ENCODE measurements at places on chromosomes 6 and 20. TPM values are rescaled to one million over a fixed set of nuclear protein-coding genes. Genes with fewer than 3 reads are reported as not detected.
A peak's percentile ranks its signal among the peaks of the same experiment; 100 is the strongest.

The ETV7 gene
- polyA plus RNA-seq: 0.99 TPM

GRCh38 chr6:140661691-140662090 lies 1287.2 kb upstream of the CITED2 start:
- peak; percentile 23 for DNase-seq

The LY6G6F gene
- polyA plus RNA-seq: not detected

The TSBP1 gene
- not detected for polyA plus RNA-seq

The NKX2-4 gene
- not detected for polyA plus RNA-seq

The CCN6 gene
- polyA plus RNA-seq: 0.48 TPM

DNA sequence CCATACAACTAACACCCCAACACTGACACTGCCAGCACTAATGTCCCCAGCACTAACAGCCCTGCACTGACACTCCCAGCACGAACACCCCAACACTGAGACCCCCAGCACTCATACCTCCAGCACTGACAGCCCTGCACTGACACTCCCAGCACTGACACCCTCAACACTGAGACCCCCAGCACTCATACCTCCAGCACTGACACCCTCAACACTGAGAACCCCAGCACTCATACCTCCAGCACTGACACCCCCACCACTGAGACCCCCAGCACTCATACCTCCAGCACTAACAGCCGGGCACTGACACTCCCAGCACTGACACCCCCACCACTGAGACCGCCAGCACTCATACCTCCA lies 57.2 kb downstream of the ERMARD start:
- DNase-seq: no peak

- no peak for DNase-seq
Measured at GRCh38 chr6:135514706-135515105, 17.2 kb upstream of the AHI1 start.

GRCh38 chr6:5998711-5999687 lies 7.7 kb downstream of the NRN1 start:
- peak; percentile 80 for DNase-seq

GRCh38 chr6:131989036-131989435 lies 37.9 kb upstream of the CCN2 start:
- DNase-seq: no peak

The KIAA1755 gene
- polyA plus RNA-seq: 4.0 TPM

DNA sequence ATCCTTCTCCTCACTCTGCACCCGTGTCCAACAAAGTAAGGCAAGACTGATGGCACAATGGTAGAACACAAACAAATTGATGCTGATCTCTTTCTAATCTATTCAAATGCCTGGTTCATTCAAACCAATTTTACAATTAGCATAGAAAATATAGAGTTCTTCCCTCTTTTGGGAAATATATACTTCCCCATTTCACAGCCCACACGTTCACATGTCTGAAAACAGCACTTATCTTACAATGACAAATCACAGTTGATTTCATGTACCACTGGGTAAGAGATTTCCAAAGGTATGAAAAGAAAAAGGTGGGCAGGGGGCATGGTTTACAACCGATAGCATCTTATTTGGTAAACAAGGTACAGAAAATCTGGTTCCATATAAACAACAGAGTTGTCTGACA lies 137.6 kb downstream of the RNGTT start:
- DNase-seq: no peak

The PRR18 gene
- polyA plus RNA-seq: not detected

- no peak for DNase-seq
Measured at GRCh38 chr6:57108691-57109090, 18.7 kb downstream of the ZNF451 start.

DNA sequence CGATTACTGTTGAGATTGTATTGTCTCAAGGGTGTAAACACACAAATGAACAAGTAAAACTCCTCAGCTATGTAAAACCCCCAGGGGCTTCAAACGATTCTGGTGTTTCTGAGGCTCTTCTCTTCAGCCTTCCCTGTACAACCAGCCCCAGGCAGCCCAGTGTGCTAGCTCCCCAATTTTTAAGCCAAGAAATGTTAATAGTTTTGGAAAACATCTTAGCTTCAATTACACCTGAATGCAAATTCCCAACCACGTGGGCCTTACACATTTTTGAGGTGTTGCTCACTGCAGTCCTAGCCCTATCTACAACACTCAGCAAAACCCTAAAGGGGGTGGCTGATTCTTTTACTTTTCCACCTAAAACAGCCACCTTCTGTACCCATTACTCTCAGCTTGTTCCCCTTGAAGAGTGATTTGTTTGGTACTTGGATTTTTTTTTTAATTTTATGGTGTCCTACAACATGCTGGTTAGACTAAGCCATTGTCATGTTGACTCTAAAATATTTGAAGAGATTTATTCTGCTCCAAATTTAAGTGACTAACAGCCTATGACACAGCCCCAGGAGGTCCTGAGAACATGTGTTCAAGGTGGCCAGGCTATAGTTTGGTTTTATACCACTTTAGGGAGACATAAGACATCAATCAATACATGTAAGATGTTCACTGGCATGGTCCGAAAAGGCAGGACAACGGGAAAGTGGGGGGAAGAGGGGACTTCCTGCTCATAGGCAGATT lies 48.7 kb downstream of the ADAT2 start:
- no peak for DNase-seq

DNA sequence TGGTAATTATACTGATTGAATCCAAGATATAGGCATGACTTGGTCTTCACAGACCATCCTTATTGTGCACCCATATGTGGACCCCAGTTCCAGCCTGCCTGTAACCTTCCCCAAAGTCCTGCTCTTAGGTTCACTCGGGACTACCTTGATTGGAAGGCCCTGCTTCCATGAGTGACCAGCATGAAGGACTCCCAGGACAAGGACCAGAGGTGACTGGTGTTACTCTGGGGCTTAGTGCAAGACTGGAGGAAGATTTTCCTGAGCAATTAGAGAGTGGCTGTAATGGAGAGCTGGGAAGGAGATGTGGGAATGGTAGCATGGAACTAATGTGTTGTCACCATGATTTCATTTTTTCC lies 15.1 kb downstream of the BRD2 start:
- no peak for DNase-seq

- DNase-seq: peak; percentile 97
Measured at GRCh38 chr6:30101444-30102413, 11.2 kb downstream of the TRIM31 start.

DNA sequence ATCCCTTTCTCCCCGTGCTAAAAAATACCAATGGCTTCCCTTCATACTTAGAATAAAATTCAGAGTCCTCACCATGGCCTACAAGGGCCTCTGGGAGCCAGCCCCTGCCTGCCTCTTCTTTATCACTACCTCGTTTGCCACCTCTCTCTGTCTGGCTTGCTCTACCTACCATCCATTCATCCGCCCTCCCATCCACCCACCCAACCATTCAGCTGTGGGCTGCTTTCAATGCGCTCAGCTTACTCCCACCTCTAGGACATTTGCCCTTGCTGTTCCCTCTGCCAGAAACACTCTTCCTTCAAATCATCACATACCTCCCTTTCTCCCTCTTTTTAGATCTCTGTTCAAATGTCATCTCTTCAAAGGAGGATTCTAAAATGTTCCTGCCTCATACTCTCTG lies 44.4 kb downstream of the PACSIN1 start:
- no peak for DNase-seq

The NTSR1 gene
- polyA plus RNA-seq: not detected

The MCHR2 gene
- polyA plus RNA-seq: not detected

GRCh38 chr6:65191471-65191870 lies 515.6 kb downstream of the EYS start:
- DNase-seq: no peak

The TUBE1 gene
- polyA plus RNA-seq: 39.0 TPM

DNA sequence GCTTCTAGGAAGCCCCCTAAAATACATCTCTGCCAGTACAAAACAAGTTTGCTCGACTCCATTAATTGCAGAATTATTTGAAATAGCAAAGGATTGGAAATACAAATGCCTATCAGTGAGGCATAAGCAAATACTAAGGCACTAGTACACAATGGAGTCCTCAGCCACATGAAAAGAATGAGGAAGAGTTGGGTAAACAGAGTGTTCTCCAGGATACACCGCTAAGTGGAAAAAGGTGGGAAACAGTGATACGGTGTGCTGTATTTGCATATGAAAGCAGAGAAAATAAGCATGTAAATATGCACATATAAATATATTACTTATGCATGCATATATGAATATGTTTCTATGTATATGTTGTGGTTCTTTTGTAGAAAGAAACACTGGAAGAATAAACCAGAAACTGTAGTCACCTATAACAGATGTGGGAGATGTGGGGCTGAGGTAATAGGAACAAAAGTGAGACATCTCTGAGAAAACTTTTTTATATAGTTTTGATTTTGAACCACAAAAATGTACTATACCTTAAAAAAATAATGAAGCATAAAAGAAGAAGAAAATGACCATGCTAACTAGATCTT lies 143.4 kb upstream of the MYLIP start:
- DNase-seq: no peak

- DNase-seq: peak; percentile 74
Measured at GRCh38 chr6:134534708-134535149, 216.8 kb upstream of the SGK1 start.
